ENCODE measurements at places on chromosomes 16 and 17.

- DNase-seq: no peak
These were observed 25.6 kb upstream of the CRISPLD2 start for GRCh38 chr16:84794186-84794585.

DNA sequence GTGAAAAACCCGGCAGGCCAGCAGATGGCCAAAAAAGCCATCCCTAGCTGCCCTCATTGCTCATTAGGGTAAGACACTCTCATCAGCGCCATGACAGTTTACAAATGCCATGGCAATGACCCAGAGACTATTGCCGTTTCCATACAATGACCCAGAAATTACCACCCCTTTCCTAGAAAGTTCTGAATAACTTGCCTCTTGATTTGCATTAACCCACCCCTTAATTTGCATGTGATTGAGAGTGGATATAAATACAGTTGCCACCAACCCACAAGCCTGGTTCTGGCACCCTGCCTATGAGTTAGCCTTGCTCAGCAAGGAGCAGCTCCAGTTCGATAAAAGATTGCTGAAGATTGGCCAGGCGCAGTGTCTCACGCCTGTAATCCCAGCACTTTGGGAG lies 16.1 kb upstream of the C16orf54 start:
- no peak for DNase-seq

DNA sequence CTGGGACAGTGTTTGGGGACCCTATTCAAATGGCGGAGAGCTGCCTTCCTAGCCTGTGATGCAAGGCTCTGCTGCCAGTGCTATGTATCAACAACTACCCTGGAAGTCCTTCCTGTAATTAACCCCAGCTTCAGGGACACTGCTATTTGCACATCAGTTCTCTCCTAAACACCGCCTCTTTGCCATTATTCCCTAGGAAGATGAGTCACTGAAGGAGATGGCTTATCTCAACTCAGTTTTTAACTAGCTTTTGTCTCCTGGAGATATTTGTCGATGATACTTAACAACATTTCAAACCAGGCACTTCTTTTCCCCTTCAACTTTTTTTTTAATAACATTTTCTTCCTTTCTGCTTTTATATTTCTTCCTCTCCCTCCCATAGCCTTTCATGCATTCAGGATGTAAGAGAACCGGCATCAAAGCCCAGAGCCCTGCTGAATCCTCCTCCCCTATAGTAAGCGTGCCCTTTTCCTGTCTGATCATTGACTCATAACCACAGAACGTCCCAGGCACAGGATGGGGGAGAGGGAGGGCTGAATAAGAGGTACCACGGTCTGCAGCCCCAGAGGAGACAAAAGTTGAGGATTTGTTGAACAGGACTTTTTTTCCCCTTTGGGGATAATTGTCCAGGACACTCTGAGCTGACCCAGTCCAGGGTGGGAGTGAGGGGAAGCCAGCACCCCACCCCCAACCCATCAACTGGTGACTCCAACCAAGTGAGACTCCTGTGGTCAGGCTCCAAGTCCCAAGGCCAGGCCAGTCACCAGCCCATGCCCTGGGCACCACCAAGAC lies 387.8 kb upstream of the SALL1 start:
- DNase-seq: peak; percentile 95

DNA sequence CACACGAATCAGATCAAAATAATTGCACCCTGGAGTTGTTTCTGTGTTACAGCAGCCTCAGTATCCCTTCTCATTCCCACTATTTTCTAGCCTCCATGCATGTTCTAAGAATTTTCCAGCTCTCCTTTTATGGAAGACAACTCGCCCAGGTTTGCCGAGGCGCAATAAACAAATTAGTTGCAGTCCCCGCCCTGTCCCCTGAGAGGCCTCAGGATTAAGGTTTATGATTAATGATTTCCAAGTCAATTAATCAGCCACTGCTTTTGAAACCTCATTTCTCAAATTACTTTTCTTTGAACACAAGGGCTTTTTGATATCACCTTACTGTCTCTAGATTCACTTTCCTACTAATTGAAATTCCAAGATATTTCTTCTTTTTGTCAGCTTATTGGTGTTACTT lies 138.3 kb upstream of the HSBP1 start:
- no peak for DNase-seq

DNA sequence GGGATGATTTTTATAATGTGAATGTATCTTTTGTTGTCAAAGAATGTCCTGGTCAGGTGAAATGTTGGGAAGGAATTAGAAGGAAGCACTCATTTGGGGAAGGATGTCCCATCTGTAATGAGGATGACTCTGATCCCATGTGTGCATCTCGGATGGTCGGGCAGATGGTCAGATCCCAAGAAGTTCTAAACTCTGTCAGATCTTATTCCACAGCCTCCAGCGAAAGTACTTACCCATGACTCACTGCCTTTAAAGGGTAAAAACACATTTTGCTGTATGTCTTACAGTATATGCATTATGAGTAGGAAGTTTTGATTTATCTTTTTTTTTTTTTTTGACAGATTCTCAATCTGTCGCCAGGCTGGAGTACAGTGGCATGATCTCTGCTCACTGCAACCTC lies 548 bp upstream of the KRTAP4-11 start:
- DNase-seq: peak; percentile 51

- DNase-seq: no peak
These were observed 11.4 kb upstream of the TCAP start for GRCh38 chr17:39653662-39654331.

DNA sequence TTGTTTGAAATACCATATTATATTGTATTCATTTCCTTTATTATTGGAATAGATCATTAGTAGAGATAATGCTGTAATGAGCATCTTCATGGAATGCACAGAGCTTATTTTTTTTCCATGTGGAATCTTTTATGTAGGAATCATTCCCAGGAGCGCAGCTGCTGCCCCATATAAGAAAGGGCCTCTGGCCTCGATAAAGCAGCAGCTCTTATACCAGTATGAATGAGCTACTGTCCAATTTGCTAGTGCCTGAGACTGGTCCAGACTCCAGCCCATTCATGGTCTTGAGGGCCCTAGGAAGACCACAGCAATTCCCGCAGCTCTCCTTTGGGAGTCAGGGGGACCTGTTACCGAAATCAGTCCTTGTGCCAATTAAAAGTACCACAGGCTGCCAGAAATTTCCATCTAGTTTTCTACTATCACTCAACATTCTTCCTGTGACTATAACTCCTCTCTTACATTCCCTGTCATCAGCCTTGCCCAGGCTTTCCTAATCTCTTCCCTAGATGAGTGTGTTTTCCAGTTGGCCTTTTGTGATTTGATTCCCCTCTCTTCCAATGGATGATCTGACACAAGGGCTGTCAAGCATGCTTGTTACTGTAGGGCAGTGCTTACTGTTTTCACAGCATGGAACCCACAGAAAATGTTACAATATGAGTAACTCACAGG lies 1.9 kb downstream of the ZNF843 start:
- DNase-seq: no peak

GRCh38 chr16:83345846-83346640 lies 461.7 kb upstream of the HSBP1 start:
- DNase-seq: no peak

- DNase-seq: no peak
These were observed 101.4 kb downstream of the ITFG1 start for GRCh38 chr16:47359478-47359877.

Data from HCEC 1CT (cell line).